ENCODE measurements at places on chromosomes 13 and 19.

DNA sequence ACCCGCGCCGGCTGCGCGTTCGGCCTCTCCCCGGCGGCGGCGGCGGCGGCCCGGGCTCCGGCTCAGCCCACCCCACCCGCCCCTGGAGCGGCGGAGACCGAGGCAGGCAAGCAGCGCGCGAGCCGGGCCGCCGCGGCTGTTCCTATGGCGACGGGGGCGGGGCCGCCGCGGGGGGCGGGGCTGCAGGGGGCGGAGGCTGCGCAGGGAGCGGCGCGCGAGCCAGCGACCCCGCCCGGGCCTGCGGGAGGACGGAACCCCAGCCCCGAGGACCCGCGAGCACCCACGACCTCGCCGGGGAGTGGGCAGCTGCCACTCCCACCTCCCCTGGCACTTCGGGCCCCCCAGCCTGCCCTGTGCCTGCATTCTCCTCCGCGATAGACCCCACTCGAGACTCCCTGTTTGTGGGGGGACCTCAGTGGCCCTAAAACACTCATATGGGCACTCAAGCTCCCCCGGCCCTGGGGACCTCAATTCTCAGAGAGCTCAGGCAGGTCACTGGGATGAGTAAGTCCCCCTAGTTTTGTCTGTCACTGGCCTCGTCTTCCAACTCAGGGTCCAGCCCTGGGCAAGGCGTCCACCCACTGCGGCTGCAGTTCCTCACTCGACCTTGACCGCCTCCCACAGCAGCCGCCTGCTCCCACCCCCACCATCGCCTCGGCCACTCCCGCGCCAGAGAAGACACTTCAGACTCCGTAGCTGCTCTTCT is at the start of gene CTXN1:
Gene CTXN1 (minus strand): TSS at position 115 of the 706 bp plus-strand sequence. CDS start 597 bp downstream, outside the sequence.
- peak; percentile 82 for DNase-seq

DNA sequence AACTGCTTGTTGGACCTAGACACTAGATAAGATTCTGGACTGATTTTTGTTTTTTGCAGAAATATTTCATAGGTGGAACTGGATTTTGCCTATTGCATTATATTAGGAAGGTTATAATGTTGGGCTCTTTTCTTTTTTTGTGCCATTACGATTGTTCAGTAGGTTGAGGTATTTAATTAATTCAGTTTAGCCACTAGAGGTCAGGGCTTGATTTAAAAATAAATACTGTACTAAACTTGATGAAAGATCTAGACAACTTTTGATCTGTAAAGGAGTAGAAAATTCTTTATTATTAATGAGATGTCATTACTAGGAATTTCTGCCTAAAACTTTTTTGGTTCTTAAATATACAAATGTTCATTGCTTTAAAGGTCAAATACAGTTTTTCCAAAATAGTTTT is 15.2 kb upstream of the SUPT20H start:
- no peak for DNase-seq

DNA sequence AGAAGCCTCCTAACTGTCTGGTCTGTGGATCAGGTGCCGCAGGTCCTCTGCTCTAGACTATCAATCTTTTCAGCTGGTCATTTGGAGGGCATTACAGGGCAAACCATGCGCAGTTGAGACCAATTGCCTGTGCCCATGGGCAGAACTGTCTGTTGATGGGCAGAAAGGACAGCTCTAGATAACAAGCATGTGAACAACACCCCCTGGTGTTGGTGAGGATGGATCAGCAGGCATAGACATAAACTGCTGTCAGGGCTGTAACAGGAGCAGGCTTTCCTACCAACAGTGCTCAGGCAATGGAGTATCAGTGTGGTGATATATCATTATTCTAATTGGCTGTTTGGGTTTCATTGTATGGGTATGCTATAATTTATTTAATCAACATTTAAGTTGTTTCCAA is 104.7 kb upstream of the KL start:
- DNase-seq: peak; percentile 69

- no peak for DNase-seq
Observed at GRCh38 chr19:46890423-46891170, 29.8 kb downstream of the ARHGAP35 start.

- DNase-seq: no peak
Observed at GRCh38 chr19:795691-796581, 1.3 kb upstream of the PTBP1 start.

GRCh38 chr19:14758816-14759215 is 19.5 kb downstream of the ADGRE2 start:
- DNase-seq: no peak

GRCh38 chr13:109875746-109876145 is 89.4 kb upstream of the IRS2 start:
- no peak for DNase-seq

- no peak for DNase-seq
Observed at GRCh38 chr13:24145240-24145639, 15.3 kb upstream of the SPATA13 start.

DNA sequence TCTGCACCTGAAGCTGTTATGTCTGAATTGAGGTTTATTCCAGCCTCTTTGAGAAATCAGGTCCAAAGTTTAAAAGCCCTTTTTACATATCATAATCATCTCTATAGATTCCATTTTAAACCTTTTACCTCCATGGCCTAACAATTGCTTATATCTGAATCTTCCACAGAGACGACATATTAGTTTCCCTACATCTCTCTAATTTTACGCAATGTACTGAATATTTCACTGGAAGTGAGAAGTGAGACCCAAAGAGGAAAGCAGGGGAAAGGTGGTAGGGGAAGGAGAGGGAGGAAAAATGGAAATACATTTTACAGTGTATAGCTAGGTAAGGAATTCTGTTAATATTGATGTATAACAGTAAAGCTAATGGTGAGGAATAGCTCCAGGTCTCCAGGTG is 189.6 kb downstream of the MZT1 start:
- DNase-seq: no peak

- DNase-seq: peak; percentile 22
Observed at GRCh38 chr13:52845334-52845761, 3.1 kb downstream of the PCDH8 start.

Measured in activated CD4-positive, alpha-beta T cell treated with anti-CD3 and anti-CD28 coated beads, Interleukin-10, Interleukin-2, amounts not matched to agents 100 ng/mL and 50 ng/mL, durations not matched to agents 16 hours and 8 hours (primary cell).